ENCODE measurements at places on chromosomes 1 and 21.
A peak's percentile ranks its signal among the peaks of the same experiment; 100 is the strongest.

- DNase-seq, result no peak
Observed at GRCh38 chr21:46040707-46041106, 57.2 kb upstream of the COL6A2 start.

DNA sequence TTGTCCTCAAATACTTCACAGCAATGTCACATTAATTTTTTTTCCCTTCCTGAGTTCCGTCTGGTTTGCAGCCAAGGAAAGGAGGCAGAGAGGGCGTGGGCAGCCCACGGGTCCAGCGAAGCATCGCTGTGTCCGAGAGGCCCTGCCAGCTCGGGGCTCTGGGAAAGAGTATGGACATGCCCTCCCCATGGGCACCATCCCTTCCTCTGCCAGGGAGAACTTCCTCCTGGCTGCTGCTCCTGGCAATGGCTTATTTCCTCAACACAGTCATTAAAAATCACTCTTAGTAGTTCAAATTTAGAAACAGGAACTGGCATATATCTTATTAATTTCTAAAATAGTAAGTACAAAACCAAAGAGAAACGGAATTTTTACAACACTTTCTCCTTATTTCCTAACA lies 115.4 kb downstream of the RIPK4 start:
- no peak for DNase-seq

- DNase-seq, result peak; percentile 60
Observed at GRCh38 chr1:9417695-9418094, 121.6 kb upstream of the SLC25A33 start.

- DNase-seq, result no peak
Observed at GRCh38 chr1:71582673-71583072, 501.8 kb upstream of the ZRANB2 start.

GRCh38 chr1:162276493-162276892 lies 100.2 kb downstream of the SPATA46 start:
- DNase-seq, result peak; percentile 23

DNA sequence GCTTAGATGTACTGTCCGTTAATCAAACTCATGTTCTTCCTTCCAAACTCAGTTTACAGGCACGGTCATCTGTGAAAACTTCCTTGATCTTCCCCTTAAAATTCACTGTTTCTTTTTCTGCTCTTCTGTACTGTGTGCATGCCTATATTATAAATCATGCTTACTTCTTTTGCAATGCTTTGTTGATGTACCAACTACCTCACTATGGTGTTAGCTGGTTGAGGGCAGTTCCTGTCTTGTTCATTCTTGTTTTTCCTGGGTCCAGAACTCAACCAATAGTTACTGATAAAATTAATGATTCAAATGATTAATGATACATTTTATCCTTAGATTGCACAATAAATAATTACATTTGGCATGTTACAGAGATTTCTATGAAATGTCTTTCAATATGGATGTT lies 163.8 kb downstream of the CHRM3 start:
- no peak for DNase-seq

DNA sequence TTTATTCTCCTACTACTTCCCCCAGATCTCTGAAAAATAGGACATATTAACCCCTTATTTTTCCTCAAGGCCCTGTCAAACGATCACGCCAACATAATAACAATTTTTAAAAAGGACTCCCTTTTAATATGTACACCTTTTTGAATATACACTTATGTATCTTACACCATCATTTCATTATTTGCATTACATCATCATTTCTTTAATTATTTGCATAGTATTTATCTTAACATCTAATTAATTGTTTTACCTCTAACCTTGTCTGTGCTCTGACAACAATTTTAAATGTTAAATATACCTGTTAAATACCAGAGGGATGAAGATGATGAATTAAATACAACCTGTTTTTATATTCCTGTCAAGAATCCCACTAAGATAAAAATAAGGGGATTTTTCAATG lies 432.2 kb downstream of the PTPRC start:
- DNase-seq, result no peak

GRCh38 chr1:230860617-230861384 lies 7.5 kb downstream of the C1orf198 start:
- no peak for DNase-seq

DNA sequence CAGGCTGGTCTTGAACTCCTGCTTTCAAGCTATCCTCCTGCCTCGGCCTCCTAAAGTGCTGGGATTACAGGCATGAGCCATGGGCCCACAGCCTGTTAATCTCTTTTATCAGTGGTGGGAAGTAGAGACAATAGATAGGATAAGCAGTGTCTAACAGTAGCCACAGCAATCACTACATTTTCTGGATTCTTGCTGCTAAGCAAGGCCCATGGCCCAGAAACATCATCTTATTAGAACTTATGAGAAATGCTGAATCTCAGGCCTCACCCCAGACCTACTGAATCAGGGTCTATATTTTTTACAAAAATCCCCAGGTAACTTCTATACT lies 29.7 kb downstream of the IGFN1 start:
- no peak for DNase-seq

- peak; percentile 31 for DNase-seq
Observed at GRCh38 chr1:45843474-45843905, 40.1 kb downstream of the MAST2 start.

GRCh38 chr21:33750017-33750416 lies 107.7 kb downstream of the ITSN1 start:
- no peak for DNase-seq

DNA sequence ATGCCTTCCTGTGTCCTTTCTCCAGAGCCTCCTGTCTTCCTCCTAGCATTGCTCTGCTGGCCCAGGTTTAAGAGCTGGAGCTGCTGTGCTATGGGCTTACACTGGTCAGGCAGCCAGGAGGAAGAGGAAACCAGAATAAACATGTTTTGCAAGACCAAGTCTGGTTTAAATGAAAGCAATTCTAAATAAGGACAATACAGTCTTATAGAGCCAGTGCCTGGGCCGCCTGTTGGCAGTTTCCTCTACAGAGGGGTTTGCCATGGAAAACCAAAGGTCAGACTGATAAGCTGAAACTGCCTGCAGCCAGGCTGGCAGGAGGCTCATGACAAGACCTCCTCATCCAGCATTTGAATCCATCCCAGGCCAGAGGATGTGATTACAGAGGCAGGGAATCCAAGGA lies 92.9 kb upstream of the FGGY start:
- no peak for DNase-seq

GRCh38 chr21:36803051-36803645 lies 104.2 kb downstream of the SIM2 start:
- no peak for DNase-seq

- DNase-seq, result no peak
Observed at GRCh38 chr1:30123896-30124295, 599.5 kb downstream of the MATN1 start.

DNA sequence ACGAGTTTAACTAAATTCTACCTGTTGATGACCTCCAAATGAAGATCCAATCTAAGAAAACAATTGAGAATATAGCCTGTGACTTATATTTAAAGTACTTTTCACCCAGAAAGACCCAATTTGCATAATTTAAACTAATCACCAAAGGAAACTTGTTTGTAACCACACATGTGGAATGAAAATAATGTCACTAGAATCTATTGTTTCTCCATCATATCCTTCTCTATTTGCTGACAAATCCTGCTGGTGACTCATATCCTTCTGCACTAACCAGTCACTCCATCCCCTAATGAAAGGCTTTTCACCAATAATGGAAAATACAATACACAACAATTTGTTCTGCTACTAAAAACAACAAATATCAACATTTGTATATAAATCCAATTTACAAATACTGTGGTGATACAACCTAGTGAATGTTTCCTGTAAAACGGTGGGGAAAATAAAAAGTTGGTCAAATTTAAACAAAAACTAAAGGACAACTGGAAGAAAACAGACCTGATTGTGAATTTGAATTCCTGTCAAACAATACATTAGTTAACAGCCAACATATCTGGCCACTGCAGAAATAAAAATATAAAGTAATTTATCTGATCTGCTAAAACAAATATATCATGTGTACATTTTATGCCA lies 6.5 kb downstream of the PTP4A2 start:
- no peak for DNase-seq

DNA sequence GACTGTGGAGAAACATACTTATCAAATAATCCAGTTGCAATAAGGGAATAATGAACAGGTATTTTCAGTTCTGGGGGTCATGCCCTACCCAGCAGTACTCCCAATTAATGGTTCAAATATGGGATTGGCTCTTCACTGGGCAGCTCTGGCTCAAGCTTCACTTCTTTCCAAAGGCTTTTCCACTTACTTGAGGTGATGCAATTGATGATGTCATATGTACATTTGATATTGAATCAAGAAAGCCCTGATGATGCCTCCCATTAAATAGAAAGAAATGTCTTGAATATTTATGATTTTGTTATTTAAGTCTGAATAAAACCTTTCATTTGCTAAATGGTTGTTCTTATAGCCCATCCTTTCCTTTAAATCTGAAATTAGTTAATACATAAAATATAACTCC lies 789.9 kb downstream of the USP25 start:
- DNase-seq, result no peak

GRCh38 chr21:42892931-42893755 lies at the start of gene NDUFV3:
Gene NDUFV3 (plus strand): TSS chr21:42893309. CDS start chr21:42893334, 25 bp downstream.
- peak; percentile 99 for DNase-seq

DNA sequence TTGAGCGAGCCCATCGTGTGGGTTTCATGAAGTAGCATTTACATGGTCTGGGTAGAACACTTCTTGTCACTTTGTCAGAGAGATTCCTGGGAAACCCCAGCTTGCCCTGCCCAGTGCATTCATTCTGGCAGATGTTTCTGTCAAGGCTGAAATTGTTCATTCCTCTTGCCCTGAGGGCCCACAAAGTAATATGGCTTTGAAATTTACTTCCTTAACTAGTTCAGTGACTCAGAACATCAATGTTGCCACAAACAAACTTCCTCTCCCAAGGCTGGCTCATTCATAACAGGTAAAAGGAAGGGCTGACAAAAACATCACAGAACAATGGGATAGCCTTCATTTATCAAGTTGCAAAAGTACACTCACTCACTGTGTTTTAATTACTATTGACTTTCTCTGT lies 5.0 kb upstream of the KIAA0040 start:
- peak; percentile 34 for DNase-seq

- DNase-seq, result no peak
Observed at GRCh38 chr1:56798053-56798471, 21.1 kb downstream of the FYB2 start.

GRCh38 chr1:27894521-27894920 lies 22.2 kb downstream of the THEMIS2 start:
- DNase-seq, result no peak

DNA sequence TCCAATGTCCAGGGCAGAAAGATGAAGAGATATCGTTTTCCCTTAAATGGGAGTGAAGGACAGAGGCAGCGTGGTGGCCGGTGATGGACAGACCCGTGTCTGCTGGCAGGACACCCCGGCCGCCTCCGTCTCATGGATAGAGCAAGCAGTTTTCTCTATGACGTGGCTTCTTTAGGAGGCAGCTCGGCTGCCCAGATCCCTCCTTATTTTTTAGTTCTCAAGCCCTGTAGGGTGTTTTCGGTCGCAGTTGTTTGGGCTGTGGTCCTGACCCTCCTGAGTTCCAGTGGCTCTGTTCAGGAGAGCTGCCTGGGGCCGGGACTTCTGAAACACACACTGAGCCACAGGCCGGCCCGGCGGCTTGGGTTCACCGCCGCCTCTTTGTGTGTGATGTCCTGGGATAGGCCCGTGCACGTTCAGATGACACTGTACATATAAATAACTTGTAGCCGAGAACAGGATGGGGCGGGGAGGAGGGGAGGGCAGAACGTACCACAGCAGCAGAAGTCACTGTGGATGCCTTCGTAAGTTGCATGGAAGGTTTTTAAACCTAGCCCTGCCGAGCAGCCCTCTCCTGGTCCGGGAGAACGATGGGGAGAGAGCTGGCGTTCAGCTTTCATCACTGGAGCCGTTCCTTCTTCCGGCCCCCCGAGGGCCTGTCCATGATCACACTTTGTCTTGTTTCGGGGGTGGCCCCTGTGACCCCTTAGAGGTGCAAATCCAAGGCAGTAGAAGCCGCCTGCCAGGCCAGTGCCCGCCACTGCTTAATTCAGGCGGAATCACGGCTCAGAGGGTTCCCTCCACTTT lies 65.2 kb downstream of the SIK1 start:
- DNase-seq, result peak; percentile 95

DNA sequence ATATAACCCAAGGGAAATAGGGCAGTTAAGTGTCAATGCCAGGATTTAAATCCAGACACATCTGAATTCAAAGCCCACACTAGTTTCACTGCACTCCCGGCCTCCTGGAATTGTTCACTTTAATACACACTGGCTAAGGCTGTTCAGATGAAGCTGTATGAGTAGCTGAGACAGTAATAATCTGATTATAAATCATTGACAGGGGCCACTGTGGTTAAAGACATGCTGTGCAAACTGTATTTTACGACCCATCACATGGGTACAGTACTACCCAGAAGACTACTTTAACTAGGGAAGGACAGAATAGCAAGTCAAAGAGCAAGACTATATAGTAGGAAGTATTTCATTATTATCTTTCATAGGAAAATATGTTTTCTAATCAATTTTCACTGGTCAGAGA lies 16.1 kb upstream of the NTNG1 start:
- DNase-seq, result no peak

GRCh38 chr1:151368393-151369301 lies 3.9 kb downstream of the SELENBP1 start:
- no peak for DNase-seq

DNA sequence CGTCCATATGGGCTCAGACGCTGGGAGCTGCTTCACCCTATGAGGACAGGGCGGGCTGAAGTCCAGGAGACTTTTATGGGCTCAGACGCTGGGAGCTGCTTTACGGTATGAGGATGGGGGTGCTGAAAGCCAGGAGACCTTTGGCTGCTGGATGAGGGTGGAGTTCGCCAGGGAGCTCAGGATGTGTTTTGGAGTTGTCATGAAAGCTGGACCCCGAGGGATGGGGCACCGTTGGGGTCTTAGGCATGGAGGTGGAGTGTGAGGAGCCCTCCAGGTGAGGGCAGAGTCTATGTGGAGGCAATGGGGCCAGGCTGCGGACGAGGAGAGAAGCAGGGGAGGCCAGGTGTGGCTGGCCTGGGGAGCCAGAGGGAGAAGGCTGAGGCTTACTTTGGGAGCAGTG lies 27.5 kb downstream of the TRPM2 start:
- DNase-seq, result no peak

- DNase-seq, result no peak
Observed at GRCh38 chr1:70790232-70790923, 257.2 kb downstream of the PTGER3 start.

GRCh38 chr1:193520472-193520871 lies 334.1 kb upstream of the B3GALT2 start:
- DNase-seq, result no peak

GRCh38 chr1:209652121-209652735 lies at the start of gene LAMB3:
Gene LAMB3 (minus strand): TSS chr1:209652425. CDS start chr1:209650944, 1,481 bp downstream.
- DNase-seq, result no peak

All from GM12865 (cell line).